ENCODE measurements at places on chromosomes 11 and 22.
A peak's percentile ranks its signal among the peaks of the same experiment; 100 is the strongest.

DNA sequence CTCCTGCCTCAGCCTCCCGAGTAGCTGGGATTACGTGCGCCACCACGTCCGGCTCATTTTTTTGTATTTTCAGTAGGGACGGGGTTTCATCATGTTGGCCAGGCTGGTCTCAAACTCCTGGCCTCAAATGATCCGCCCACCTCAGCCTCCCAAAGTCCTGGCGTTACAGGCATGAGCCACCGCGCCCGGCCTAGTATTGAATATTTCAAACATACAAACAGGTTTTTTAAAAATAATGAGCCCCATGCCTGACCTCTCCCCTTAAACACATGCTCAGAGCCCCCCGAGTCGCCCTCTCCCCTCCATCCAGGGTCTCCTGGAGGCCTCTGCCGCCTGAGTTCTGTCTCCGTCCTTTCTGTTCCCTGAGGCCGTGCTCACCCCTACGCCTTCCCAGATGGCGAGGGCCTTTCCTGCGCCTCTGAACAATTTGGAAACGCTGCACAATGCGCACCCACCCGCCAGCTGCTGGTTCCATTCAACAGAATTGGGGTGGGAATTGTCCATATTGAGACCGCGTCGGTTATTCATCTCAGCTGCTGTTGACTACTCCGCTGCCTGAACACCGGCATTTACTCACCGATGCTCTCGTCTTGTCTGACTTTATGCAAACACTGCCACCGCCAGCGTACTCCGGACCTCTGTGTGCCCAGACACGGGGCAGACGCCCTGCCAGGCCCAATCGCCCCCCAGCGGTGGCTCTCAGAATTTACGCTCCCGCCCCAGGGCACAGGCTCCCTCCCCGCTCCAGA, 13.6 kb upstream of the RNH1 start:
- DNase-seq: no peak

GRCh38 chr11:86476109-86476861, 101.6 kb downstream of the CCDC81 start:
- no peak for DNase-seq

GRCh38 chr11:67581469-67581868, 2.1 kb upstream of the GSTP1 start:
- DNase-seq: peak; percentile 44

- no peak for DNase-seq
Measured at GRCh38 chr11:86877503-86877902, 77.2 kb downstream of the PRSS23 start.

- no peak for DNase-seq
Measured at GRCh38 chr11:26149585-26149984, 182.3 kb upstream of the ANO3 start.

DNA sequence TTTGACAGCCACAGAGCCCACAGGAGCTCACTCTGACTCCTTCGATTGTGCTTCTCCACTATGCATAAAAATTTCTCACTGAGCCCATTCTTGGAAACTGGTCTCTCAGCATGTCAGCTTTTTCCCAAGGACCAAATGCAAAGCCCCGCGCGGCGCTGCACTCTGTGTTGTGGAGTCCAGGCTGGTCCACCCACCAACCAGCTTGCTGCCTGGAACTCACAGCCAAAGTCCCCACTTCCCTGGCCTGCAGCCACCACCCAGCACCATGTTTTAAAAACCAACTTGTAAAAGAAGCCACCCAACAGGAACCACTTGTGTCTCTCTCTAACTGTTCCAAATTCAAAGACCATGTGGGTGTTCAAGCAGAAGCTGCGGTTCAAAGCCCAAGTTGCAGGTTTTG, 124.4 kb downstream of the SPATA19 start:
- DNase-seq: no peak

- no peak for DNase-seq
Measured at GRCh38 chr11:86196085-86196696, 48.4 kb upstream of the EED start.

DNA sequence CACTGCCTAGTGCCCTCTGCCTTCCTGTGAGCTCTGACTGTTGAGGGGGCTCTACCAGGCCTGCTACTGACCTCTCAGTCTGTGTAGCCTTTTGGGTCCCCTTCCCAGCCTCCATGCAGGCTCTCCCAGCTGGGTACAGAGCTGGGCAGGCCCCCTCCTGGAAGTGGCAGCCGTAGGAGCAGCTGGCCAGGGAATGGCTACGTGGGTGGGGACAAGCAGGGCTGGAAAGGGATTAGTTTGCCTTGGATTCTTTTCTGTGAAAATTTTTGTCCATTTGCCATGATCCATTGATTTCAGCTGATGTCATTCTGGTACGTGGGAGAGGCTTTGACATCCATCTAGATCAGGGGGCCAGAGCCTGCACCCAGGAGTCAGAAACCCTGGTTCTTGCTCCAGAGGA, 23.9 kb upstream of the NECTIN1 start:
- no peak for DNase-seq

GRCh38 chr11:69436041-69436982, 45.2 kb upstream of the LINC01488 start:
- no peak for DNase-seq

DNA sequence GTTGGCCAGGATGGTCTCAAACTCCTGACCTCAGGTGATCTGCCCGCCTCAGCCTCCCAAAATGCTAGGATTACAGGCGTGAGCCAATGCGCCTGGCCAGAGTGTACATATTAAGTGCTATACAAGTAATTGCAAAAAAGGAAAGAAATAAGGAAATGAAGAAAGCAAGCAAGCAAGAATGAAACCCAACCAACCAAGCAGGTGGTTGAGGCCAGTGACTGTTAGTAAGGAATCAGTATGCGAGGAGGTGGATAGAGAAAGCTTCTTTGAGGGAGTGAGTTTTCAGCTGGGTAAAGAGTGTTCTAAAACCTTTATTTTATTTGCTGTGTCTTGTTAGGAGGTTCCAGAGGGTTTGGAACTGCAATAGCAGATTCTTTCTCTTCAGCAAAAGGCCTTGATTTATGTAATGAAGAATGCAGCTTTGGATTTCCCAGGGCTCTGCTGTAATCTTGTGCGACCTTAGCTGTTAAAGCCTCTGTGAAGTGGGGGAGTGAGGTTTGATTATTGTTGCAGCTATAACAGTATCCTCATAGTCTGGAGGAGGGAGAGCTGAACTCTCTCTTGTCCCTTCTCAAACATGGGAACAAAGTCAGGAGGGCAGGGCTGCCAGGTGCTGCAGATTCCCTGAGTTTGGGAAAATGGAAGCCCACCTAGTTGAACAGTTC, 5.7 kb downstream of the AMPD3 start:
- DNase-seq: no peak

Measured in bronchial epithelial cell (primary cell).